ENCODE measurements at places on chromosomes 7 and 10. TPM values are rescaled to one million over a fixed set of nuclear protein-coding genes. Genes with fewer than 3 reads are reported as not detected.

The PKD2L1 gene
- total RNA-seq: not detected

The MMS19 gene
- total RNA-seq: 65.9 TPM

The ABCF2 gene
- total RNA-seq: 20.8 TPM

The HABP2 gene
- total RNA-seq: not detected

The FBH1 gene
- total RNA-seq: 85.3 TPM

The PIK3AP1 gene
- 13.8 TPM for total RNA-seq

The MNX1 gene
- total RNA-seq: not detected

The PVRIG gene
- 1.2 TPM for total RNA-seq

The SYT15 gene
- 17.1 TPM for total RNA-seq

The MYPN gene
- total RNA-seq: 0.13 TPM

The CUZD1 gene
- total RNA-seq: 0.80 TPM

The MYH16 gene
- not detected for total RNA-seq

The TLL2 gene
- total RNA-seq: 1.2 TPM

The DDC gene
- not detected for total RNA-seq

The GOLGA7B gene
- total RNA-seq: 4.6 TPM

The SAMD9L gene
- 28.4 TPM for total RNA-seq

The TRIM50 gene
- total RNA-seq: 0.71 TPM

The OR6B1 gene
- not detected for total RNA-seq

The PDE6C gene
- not detected for total RNA-seq

Data from sciatic nerve (tissue), 2 donors.